Activated naive CD8-positive, alpha-beta T cell treated with anti-CD3 and anti-CD28 coated beads, Interleukin-2, amount 10 ng/mL, durations not matched to agents 7 days and 5 days (primary cell): ENCODE measurements at places on chromosomes 3 and 15.

DNA sequence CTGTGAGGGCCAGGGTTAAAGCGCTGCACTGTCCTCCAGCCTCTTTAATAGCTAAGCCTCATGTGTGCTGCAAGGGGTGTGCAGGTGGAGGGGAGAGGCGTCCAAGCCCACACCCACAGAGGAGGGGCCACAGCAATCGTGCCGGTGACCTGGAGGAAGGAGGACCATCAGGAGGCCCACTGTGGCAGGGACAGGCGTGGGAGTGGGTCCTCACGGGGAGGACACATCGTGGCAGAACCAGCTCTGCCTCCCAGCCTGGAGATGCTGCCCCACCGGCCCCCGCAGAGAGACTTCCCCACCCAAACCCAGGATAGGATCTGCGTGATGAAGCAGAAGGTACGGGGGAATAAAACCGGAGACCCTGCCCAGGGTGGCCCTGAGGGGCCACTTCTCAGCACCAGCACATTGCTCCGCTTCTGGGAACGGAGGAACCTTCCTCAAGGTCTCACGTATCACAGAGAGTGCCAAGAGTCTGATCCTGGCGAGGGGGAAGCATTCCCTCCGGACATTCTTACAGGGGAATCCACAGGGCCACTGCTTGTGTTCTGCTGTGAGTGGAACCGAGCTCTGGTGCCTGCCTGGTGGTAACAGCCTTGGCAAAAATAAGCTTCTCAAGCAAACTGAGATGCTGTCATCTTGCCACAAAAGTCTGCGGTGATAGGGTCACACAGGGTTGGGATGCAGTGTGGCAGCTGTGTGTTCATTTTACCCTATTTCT, 199.8 kb downstream of the XXYLT1 start:
- DNase-seq: peak; percentile 14

- no peak for DNase-seq
Observed at GRCh38 chr15:82986442-82986780, 401 bp downstream of the RAMAC start.

DNA sequence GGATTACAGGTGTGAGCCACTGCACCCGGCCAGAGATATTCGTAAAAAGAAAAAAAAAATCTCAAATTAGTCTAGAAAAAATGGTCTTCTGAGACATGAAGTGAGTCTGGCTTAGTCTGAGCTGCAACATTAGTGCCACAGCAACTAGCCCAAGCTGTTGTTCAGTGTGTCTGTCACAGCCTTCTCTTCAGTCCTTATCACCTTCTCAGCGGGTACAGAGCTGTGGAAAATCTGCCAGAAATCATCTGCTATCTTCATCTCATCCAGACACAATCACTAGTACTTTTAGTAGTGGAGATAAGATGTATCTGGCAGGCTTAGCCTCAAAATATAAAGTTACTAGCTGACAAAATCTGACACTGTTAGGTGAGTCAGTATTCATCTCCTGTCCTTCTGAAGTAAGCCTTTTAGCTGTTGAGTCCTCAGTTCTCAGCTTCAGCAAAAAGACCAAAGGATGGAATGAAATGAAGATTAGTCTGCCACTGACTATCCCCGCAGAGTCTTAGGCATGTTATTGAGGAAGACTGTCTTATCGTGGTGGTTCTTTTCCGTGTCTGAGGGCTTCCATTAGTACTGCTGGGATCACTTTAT, 120.5 kb upstream of the CGNL1 start:
- DNase-seq: no peak

DNA sequence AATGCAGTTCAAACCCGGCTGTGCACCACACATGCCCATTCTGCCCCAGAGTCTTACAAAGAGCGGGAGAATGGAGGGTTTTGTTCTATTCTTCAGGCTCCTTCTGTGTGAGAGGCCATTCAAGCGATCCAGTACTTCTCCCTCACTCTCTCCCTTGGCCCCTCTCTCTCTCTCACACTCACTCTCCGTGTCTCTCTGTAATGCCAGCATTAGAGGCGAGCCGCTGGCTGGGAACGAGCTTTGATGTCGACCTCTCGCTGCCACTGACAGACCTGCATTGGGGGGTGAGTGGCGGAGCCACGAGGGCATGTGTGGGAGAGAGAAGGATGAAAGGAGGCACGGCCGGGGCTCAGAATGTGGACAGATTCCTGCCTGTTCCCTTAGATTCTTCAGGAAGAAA, 231.7 kb upstream of the ARRDC4 start:
- no peak for DNase-seq

GRCh38 chr3:47421741-47422649, 41.2 kb downstream of the PTPN23 start:
- DNase-seq: no peak

DNA sequence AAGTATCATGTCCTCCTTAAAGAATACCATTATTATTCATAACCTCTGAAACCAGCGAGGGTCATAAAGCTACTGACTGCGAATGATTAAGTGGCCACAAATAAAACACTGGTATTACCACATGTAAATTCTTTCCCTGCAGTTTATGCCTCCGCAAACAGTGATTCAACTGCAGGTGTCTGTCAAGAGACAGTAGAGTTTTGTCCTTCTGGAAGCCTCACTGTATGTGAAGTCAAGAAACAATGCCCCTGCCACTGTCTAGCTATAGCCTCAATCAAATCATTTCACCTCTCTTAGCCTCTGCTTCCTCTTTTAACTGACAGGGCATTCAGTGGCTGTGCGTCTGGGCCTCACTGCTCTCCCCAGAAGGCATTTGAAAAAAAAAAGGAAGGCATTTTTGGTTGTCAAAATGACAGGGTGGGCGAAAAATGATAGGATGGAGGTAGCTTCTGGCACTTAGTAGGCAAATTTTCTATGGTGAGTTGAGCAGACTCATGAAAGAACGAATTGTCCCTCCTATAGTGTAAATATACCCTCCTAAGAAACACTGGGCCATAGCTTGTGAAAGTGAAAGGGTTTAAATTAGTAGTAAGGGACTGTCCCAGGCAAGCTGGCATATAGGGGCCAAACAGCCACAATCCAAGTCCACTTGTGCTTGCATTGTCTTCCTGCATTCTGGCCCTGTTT, 66.7 kb downstream of the FILIP1L start:
- no peak for DNase-seq

DNA sequence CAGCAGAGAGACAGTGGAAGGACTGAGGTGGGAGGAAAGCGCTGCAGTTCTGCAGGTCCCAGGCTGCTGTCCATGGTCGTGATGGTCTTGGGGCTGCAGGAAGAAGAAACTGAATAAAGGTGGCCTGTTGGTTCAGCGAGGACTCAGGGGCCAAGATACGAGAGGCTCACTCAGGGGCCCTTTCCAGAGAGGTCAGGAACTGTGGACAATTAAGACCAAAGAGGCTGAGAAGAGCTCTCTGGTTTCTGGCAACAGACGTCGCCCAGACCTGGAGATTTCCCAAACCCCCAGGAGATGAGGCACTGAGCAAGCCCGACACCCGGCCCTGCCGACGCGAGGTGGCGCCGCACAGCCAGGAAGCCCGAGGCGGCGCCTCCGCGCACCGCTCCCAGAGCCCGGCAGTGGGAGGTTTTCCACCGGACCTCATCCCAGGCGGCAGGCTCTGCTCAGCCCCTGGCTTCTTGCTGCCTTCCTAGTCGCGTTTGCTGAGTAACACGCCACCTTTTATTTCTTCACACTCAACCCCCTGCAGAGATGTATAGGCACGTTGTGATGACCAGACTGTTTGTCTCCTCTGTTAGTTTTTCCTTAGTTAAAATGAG, 56.4 kb upstream of the ARRDC4 start:
- peak; percentile 52 for DNase-seq

GRCh38 chr15:65791335-65792137, 557 bp downstream of the DENND4A start:
- DNase-seq: peak; percentile 68

- DNase-seq: no peak
Observed at GRCh38 chr15:71476823-71477222, 333.5 kb upstream of the NR2E3 start.

GRCh38 chr3:187858041-187858440, 112.8 kb upstream of the BCL6 start:
- no peak for DNase-seq

GRCh38 chr3:43624619-43625305, 3.0 kb upstream of the ANO10 start:
- DNase-seq: no peak

- peak; percentile 53 for DNase-seq
Observed at GRCh38 chr3:127694467-127695215, 21.9 kb downstream of the ABTB1 start.

DNA sequence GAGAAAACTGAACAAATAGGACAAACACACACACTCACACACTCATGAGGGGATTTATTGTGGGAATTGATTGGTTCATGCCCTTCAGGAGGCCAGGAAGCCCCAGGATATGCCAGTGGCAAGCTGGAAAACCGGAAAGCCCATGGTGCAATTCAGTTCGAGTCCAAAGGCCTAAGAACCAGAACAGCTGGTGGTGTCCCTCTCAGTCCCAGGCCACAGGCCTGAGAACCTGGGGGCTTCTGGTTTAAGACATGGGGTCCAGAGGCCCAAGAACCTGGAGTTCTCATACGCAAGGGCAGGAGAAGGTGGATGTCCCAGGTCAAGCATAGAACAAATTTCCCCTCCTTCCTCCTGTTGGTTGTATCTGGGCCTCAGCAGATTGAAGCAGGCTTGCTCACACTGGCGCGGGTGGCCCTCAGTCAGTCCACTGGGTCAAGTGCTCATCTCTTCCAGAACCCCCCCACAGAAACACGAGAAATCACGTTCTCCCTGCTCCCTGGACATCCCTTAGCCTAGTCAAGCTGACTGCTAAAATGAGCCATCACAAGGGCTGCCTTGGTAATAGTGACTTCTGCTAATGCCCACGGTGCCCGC, 50.1 kb upstream of the RPL32 start:
- DNase-seq: no peak

GRCh38 chr15:100899601-100900000, 19.6 kb upstream of the LRRK1 start:
- no peak for DNase-seq

GRCh38 chr3:126978291-126978690, 4.6 kb upstream of the PLXNA1 start:
- no peak for DNase-seq

GRCh38 chr15:75867449-75867848, 24.2 kb downstream of the UBE2Q2 start:
- no peak for DNase-seq

DNA sequence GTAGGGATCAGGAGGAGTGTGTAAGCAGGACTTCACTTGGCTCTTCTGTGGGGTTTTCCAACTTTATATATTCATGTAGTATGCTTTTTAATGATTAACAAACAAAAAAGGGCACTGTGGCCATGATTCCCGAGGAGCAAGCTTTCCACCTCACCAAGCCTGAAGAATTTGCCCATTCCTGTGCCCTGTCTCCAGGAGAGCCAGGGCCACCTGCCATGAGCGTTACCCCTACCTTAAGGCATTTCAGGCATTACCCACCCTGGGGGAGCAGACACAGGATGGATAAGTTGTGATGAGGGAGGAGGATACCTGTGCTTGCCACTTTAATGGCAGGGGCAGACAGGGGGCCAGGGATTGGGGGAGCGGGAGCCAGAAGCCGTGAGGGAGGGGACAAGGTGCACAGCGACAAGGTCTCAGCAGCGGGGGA, 3.0 kb downstream of the TRPM1 start:
- DNase-seq: no peak

DNA sequence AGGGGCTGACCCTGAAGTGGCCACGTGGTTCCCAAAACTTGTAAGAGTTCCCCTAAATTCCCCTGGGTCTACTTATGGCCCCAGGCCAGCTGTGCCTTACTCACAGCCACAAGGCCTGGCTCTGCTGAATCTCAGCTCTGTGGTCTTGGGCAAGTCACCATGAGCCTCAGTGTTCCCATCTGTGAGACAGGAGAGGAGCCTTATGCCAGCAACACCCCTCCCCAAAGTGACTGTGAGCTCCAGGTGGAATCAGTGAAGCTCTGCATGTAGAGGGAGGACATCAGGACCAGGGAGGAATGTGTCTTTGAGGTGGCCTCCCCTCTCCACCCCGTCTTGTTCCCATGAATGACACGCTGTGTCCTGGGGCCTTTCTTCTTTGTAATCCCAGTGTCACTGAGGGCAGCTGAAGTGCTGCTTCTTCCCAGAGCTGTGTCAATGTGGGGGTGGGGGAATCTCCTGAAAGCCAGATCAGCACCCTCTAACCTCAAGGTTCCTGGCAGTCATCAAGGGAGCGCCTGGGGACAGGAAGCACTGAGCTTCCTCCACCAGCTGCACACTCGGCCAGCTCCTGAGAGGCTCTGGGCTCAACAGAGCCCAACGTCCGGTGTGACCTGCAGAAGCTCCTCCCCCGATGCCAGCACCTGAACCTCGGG, 258.9 kb downstream of the UACA start:
- DNase-seq: no peak

- DNase-seq: no peak
Observed at GRCh38 chr3:44125246-44125645, 116.4 kb upstream of the TOPAZ1 start.

- no peak for DNase-seq
Observed at GRCh38 chr15:65773386-65774111, 18.5 kb downstream of the DENND4A start.

DNA sequence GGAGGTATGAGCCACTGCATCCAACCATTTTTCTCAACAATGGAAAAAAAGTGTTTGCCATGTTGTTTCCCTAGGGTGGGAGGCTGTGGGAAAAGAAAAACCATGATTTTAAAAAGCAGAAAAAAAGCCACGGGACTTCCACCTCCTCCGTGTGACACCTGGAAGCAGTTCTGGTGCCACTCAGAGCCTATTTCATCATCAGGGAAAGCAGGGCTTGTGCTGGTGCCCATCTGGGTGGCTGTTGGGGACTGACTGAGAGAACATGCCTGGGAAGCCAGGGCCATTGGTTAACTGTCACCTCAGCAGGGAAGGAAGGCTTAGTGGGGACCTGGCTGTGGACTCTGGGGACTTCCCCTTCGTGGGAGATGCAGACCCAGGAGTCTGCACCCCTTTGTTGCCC, 7.3 kb downstream of the RNU5B-1 start:
- DNase-seq: no peak

- no peak for DNase-seq
Observed at GRCh38 chr3:181622365-181622764, 89.4 kb upstream of the SOX2 start.

- DNase-seq: no peak
Observed at GRCh38 chr15:68419301-68420175, 12.4 kb downstream of the ITGA11 start.

- DNase-seq: no peak
Observed at GRCh38 chr15:93063796-93064690, 25.0 kb downstream of the RGMA start.

GRCh38 chr3:184636741-184637316, 75.0 kb downstream of the MAGEF1 start:
- DNase-seq: no peak

DNA sequence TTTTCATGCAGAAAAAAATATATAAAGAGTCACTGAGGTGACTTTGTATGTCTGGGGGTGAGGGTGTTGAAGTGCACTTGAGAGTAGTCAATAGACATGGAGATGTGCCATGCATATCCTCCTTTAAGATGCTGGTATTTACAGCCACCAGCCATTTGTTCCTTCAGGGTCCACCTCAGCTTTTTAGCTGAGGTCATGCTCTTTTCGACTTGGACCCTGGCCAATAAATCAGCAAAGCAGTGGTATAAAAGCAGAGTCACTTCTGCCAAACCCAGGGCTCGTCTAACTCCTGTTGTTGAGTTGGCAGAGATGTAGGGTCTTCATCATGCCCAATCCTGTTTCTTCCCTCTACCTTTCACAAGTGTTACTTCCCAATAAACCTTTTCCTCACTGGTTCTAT, 75.1 kb upstream of the OSTN start:
- no peak for DNase-seq

- DNase-seq: no peak
Observed at GRCh38 chr3:119695480-119695879, 7.3 kb upstream of the CFAP91 start.
